Hair follicle dermal papilla cell (primary cell): ENCODE measurements at places on chromosomes 1 and 21. TPM values are rescaled to one million over a fixed set of nuclear protein-coding genes. Genes with fewer than 3 reads are reported as not detected.

Gene SPOCD1
- 49.1 and 51.1 TPM in 2 replicates for total RNA-seq

Gene RNF11
- 114 and 125 TPM in 2 replicates for total RNA-seq

Gene CD164L2
- total RNA-seq: not detected in 2 replicates

Gene NEGR1
- total RNA-seq: 22.2 and 31.6 TPM in 2 replicates

Gene S100A8
- total RNA-seq: not detected in 2 replicates

Gene CHTOP
- total RNA-seq: 44.3 and 53.1 TPM in 2 replicates
